ENCODE measurements at places on chromosomes 1 and 21. TPM values are rescaled to one million over a fixed set of nuclear protein-coding genes. Genes with fewer than 3 reads are reported as not detected.

- no peak for DNase-seq
- H3K36me3 ChIP-seq, result peaks cover 9% of the 10 kb centered on the region
- peaks cover 5% of the 10 kb centered on the region for H3K4me1 ChIP-seq
- no peak overlapping the region for H3K4me3 ChIP-seq
- H3K27ac ChIP-seq, result no peak overlapping the region
These were observed 19.9 kb upstream of the SRSF4 start for GRCh38 chr1:29201595-29202051.

DNA sequence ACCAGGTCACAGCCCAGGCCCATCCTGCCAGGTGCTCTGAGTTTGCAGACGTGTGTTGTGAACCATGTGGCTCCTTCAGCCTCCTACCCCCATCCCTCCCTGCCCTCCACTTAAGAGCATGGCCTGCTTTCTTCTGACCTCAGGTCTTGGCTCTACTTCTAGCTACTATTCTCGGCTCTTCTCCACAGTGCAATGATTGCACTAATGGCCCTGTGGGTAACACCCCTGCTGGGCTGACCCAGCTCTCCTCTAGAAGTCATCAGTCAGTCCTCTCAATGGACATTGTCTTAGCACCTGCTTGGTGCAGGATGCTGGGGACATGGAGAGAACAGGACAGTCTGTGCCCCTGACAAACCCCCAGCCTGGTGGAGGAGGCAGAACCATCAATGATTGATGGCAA is 22.2 kb upstream of the IFFO2 start:
- H3K27ac ChIP-seq, result no peak overlapping the region
- DNase-seq, result no peak
- peaks cover 4% of the 10 kb centered on the region for H3K36me3 ChIP-seq
- no peak overlapping the region for H3K4me3 ChIP-seq
- peaks cover 10% of the 10 kb centered on the region for H3K27me3 ChIP-seq

GRCh38 chr1:55067022-55067778 is 27.9 kb downstream of the PCSK9 start:
- H3K4me3 ChIP-seq, result no peak overlapping the region
- peaks cover 3% of the 10 kb centered on the region for H3K4me1 ChIP-seq
- peaks cover 6% of the 10 kb centered on the region for H3K27me3 ChIP-seq
- H3K27ac ChIP-seq, result peak overlapping the region; percentile 56
- H3K36me3 ChIP-seq, result peaks cover 24% of the 10 kb centered on the region

The FMO5 gene
- 2.8 TPM for polyA plus RNA-seq

DNA sequence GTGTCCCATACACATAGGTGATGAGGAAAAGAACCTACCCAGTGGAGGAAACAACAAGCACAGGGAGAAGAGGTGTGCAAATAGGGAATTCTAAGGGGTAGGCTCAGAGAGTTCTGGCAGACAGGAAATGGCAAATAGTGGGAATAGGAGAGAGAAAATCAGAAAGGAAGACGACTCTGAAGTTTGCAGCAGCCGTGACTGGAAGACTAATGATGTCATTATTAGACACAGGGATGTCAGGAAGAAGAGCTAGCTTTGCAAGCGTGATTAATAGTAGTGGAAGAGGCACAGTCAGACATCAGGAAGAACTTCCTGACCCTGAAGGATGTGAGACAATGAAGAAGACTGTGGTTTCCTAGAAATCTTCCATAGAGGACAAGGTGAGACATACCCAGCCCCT is 21.1 kb downstream of the DLGAP3 start:
- no peak for DNase-seq
- H3K36me3 ChIP-seq, result no peaks in the 10 kb centered on the region
- no peak overlapping the region for H3K4me3 ChIP-seq
- no peak overlapping the region for H3K27ac ChIP-seq
- H3K27me3 ChIP-seq, result peaks cover 3% of the 10 kb centered on the region
- H3K4me1 ChIP-seq, result no peaks in the 10 kb centered on the region

DNA sequence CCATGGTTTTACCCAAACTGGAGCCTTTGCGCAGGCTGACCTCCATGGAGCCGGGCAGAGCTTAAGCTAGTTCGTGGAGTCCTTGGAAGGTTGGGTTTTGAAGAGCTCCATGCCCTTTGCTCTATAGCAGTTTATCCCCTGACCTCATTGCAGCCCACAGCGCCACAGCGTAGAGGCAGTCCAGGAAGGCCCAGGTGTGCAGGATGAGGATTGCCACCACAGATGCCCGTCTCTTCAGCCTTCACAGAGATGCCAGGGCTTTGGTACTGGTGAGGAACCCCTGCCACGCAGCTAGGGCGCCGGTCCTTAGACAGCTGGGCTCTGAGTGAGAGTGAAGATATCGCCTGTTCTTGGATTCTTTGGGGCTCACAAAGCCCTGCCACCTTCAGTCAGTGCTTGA is 138.6 kb downstream of the PEX14 start:
- DNase-seq, result no peak
- H3K4me1 ChIP-seq, result no peaks in the 10 kb centered on the region
- H3K27ac ChIP-seq, result no peak overlapping the region
- H3K27me3 ChIP-seq, result no peaks in the 10 kb centered on the region

GRCh38 chr1:228305721-228306152 is 97.9 kb downstream of the OBSCN start:
- H3K4me3 ChIP-seq, result no peak overlapping the region
- no peak for DNase-seq
- H3K36me3 ChIP-seq, result peaks cover 20% of the 10 kb centered on the region
- H3K27ac ChIP-seq, result no peak overlapping the region

DNA sequence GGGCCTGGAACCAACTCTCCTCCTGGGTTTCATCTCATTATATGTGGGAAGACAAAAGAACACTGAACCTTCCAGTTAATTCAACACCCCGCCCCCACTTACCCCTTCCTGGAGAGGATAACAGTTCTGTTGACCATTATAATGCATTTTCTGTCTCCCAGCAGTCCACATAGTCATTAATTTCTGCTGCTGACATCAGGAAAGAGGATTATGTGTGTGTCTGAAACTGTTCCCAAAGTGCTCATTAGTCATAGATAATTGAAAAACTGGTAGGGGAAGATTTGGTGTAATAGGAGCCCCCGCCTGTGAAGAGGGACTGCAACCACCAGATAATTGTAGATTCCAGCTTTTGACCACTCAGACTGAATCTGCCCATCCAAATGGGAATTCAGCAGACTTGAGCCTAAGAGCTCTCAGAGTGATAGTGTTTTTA is 208.7 kb downstream of the FGGY start:
- no peaks in the 10 kb centered on the region for H3K36me3 ChIP-seq
- no peak for DNase-seq
- H3K4me1 ChIP-seq, result no peaks in the 10 kb centered on the region
- no peak overlapping the region for H3K27ac ChIP-seq

The WNT3A gene
- polyA plus RNA-seq, result not detected

DNA sequence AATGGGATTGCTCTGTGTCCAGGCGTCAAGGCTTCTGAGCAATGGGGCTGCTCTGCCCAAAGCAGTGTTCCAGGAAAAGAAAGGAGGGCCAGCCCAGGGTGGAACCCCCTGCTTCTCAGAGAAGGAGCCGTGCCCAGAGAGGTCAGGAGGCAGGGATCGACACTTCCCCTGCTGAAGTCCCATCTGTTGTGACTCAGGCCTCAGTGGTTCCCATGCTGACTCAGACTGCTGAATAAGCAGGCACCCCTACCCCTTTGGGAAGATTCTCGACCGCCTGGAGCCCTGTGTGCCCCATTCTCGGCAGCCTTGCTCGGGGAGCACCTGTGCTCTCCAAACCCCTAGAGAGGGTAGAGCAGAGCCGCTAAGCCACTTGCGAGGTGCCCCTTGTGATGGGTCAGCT is 23.9 kb downstream of the PKP1 start:
- H3K4me3 ChIP-seq, result no peak overlapping the region
- DNase-seq, result no peak
- no peaks in the 10 kb centered on the region for H3K4me1 ChIP-seq
- no peak overlapping the region for H3K27ac ChIP-seq
- no peaks in the 10 kb centered on the region for H3K36me3 ChIP-seq
- no peaks in the 10 kb centered on the region for H3K27me3 ChIP-seq

The RIPK4 gene
- polyA plus RNA-seq, result not detected

DNA sequence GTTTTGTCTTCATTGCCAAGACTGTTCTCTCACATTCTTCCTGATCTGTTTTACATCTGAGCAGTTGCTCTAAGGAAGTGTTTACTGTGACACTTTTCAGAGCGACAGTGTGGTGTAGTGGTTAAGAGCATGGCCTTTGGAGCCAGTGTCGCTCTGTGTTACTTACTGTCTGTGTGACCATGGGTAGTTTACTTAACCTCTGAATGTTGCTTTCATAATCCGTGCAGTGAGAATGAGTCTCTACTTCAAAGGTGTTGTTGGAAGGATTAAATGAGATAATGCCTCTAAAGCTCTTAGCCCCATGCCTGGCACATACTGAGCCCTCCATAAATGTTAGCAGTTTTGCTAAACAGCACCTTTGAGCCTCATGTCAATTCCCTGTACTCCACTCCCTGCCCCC is 35.9 kb upstream of the ZFP69B start:
- H3K27me3 ChIP-seq, result peaks cover 3% of the 10 kb centered on the region
- peak overlapping the region; percentile 89 for H3K27ac ChIP-seq
- peak overlapping the region; percentile 74 for H3K4me3 ChIP-seq
- peaks cover 37% of the 10 kb centered on the region for H3K36me3 ChIP-seq
- peak; percentile 47 for DNase-seq

GRCh38 chr1:226751703-226752102 is 12.6 kb upstream of the ITPKB start:
- peaks cover 9% of the 10 kb centered on the region for H3K4me1 ChIP-seq
- no peak overlapping the region for H3K27ac ChIP-seq
- H3K4me3 ChIP-seq, result no peak overlapping the region
- H3K27me3 ChIP-seq, result no peaks in the 10 kb centered on the region
- DNase-seq, result no peak

GRCh38 chr1:203557390-203557789 is 63.4 kb downstream of the OPTC start:
- H3K36me3 ChIP-seq, result no peaks in the 10 kb centered on the region
- no peak overlapping the region for H3K4me3 ChIP-seq
- H3K27me3 ChIP-seq, result peaks cover 8% of the 10 kb centered on the region
- no peak for DNase-seq
- H3K4me1 ChIP-seq, result no peaks in the 10 kb centered on the region

The ESPN gene
- not detected for polyA plus RNA-seq

DNA sequence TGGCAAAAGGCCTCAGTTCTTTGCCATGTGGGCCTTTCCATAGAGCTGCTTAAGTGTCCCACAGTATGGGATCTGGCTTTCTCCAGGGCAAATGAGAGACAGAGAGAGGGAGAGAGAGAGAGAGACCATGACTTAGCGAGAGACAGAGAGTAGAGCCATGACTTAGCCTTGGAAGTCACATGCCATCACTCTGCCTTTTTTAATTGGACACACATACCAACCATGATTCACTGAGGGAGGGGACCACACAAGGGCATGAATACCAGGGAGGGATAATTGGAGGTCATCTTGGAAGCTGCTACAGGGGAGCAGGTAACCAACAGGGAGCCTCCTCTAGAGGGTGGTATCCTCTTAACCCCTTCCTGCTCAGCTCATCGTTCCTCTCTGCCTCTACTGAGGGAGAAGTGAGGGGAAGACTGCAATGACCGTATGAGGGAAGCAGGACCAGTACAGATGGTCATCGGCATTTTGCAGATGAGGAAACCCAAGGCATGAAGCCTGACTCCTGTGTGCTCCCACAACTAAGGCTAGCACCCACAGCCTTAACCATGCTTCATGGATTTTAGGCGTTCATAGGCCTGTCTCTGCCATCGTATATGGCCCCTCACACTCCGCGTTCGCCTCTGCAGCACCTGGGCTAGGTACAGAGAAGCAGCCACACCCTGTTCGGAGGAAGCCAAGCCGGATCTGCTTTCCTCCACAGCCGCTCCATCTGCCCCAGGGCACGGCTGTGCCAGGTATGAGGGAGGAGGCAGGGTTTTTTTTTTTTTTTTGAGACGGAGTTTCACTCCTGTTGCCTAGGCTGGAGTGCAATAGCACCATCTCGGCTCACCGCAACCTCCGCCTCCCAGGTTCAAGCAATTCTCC is 38.6 kb downstream of the MEF2D start:
- H3K4me3 ChIP-seq, result no peak overlapping the region
- peak overlapping the region; percentile 10 for H3K27ac ChIP-seq

DNA sequence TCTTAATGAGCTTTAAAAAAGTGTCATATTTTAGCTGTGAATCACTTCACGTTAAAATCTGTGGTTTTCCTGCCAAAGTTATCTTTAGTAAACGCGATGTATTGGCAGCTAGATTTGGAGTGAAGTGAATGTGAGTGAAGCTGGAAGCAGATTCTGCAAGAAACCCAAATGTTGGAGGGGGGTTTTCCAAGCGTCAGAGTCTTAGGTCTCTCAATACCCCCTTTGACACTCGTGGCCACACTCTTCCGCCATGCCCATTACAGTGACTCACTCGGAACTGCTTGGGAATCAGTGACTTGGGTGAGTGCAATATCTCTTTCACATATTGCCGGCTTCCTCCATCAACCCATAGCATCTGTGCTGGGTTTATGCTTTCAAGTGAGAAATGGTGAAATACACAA is 17.5 kb downstream of the B3GALT5 start:
- H3K4me3 ChIP-seq, result no peak overlapping the region
- DNase-seq, result no peak

DNA sequence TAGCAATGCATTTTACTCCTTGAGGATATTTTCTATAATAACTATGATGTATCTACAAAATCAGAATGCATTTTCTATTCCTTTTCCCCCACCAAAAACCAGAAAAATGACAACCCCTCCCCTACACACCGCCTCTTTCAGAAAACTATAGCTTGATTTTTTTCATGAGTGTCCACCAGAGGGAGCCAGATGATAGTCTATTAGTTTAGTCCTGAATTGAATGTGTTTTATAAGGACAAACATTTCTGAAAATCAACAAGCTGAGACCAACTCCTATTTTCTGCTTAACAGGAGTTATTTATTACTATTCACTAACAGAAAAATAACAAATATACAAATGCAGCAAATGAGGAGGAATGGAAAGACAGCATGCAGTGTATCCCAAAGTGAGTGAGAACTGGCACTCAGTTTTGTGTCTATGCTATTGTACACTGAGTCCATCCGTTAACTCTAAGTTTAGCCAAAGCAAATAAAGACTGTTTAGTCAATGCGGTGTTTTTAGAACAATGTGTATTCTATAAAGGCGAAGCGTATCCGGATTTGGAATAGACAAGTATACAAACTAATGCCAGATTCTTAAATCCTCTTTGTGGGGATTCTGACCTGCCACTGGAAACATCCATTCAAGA is 182.6 kb downstream of the VAV3 start:
- no peaks in the 10 kb centered on the region for H3K36me3 ChIP-seq
- H3K4me3 ChIP-seq, result no peak overlapping the region
- DNase-seq, result peak; percentile 65
- peak overlapping the region; percentile 64 for H3K27ac ChIP-seq
- H3K27me3 ChIP-seq, result no peaks in the 10 kb centered on the region

GRCh38 chr1:238582816-238583215 is 692.1 kb upstream of the ZP4 start:
- peaks cover 5% of the 10 kb centered on the region for H3K27me3 ChIP-seq
- no peak for DNase-seq
- no peaks in the 10 kb centered on the region for H3K4me1 ChIP-seq
- no peaks in the 10 kb centered on the region for H3K36me3 ChIP-seq
- H3K27ac ChIP-seq, result no peak overlapping the region

- H3K36me3 ChIP-seq, result peaks cover 14% of the 10 kb centered on the region
- no peak overlapping the region for H3K4me3 ChIP-seq
- no peaks in the 10 kb centered on the region for H3K27me3 ChIP-seq
- no peak for DNase-seq
These were observed 6.8 kb upstream of the ALDH4A1 start for GRCh38 chr1:18908911-18909771.
